Activated CD4-positive, alpha-beta T cell treated with anti-CD3 and anti-CD28 coated beads, Interleukin-2, amount 50 U/mL, for 1 hour (primary cell): ENCODE measurements at places on chromosomes 16 and 17.

GRCh38 chr17:38559051-38559879 is 46.5 kb downstream of the SRCIN1 start:
- DNase-seq = peak; percentile 88

GRCh38 chr16:86934581-86935375 is 356.4 kb downstream of the FOXL1 start:
- no peak for DNase-seq

DNA sequence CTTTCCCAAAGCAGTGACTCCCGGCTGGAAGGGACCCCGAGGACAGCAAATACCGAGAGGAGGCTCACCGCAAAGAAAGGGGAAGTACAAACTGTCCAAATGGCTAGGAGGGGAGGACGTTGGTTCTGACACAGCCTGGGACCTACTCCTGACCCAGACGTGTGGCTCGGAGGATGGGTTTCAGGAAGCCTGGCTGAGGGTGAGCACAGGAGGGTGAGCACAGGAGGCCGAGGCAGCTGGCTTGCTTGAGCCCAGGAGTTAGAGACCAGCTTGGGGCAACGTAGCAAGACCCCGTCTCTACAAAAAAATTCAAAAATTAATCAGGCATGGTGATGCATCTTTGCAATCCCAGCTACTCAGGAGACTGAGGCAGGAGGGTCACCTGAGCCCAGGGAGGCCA is 83.2 kb downstream of the C16orf78 start:
- DNase-seq = no peak

DNA sequence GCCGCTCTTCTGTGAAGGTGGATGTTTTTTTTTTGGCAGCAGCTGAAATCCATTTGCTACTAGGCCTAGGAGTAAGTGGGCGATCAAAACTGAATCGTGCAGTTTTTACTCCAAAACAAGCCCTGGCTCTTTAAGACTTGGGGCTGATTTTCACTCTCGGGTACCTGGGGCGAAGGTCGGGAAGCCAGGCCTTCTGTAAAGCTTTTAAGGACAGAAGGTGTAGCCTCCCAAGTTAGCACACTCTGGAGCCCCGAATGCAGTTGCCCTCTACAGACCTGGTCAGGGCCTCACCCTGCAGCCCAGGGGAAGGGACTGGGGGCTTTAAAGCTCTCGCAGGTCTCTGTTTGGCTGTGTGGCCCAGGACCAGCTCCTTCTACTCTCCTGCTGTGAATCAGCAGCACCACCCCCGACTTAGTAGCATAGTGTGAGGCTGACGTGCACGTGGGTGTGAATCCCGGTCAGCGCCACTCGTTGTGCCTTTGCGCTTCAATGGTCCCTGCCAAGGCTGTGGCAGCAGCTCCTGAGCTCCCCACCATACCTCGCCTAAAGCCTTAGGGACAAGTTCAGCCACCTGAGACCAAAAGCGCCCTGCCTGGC is 49.9 kb downstream of the TMEM235 start:
- no peak for DNase-seq

- DNase-seq = peak; percentile 59
Measured at GRCh38 chr17:42554250-42555121, 1.8 kb downstream of the HSD17B1 start.

- no peak for DNase-seq
Measured at GRCh38 chr17:77585142-77585860, 373.2 kb upstream of the TNRC6C start.

DNA sequence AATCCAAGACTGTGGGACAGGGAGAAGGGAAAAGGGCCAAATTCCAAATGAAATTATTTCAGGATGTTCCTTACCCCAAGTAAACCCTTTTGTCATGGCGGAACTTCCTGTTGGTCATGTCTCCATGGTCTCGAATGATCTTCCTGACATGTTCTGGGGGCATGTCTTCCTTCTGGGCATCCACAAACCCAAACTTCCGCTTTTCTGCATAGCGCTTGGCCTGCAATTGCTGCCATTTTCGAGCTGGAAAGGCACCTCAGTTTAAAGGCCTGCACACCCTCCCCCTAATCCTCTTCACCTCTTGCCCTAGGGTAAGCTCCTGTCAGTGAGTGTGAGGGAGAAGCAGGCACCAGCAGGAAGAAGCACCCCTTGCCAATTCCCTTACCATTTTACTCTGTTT is 1.2 kb downstream of the PRPF8 start:
- no peak for DNase-seq

DNA sequence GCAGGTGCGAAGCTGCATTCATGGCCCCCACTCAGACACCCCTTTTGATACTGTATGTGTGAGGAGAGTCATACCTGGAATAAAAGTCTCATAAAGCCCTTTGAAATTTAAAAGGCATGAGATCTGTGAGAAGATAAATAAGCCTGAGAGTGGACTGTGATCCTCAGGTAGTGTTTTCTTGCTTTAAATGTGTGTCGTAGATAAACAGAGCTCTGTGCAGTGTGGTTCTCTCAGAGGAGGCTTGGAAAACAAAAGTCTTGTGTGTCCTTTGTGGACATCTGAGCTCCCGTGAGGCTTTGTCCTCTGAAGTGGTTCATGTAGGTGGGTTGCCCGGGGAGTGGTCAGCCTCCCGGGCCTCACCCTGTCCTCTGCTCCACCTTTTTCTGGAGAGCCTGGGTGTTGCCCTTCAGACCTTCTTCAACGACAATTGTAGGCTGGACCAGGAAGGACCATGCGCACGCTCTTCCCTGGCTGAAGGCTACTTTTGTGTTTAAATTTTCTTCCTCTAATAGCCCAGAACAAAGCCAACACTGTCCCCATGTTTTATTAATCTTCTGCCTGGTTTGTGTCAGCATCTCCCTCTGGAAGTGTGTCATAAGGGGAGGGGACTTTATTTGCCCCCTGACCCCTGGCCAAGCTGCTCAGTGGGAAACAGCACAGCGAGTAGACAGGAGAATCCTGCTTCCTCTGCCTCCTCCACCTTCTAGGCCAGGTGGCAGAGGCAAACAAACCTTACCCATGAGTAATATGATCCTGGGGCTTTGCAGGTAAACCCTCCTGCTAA is 151.2 kb downstream of the MSI2 start:
- DNase-seq = no peak

- DNase-seq = no peak
Measured at GRCh38 chr16:48560692-48561091, 49.3 kb downstream of the N4BP1 start.

- DNase-seq = no peak
Measured at GRCh38 chr16:15548482-15548891, 94.5 kb downstream of the MARF1 start.

DNA sequence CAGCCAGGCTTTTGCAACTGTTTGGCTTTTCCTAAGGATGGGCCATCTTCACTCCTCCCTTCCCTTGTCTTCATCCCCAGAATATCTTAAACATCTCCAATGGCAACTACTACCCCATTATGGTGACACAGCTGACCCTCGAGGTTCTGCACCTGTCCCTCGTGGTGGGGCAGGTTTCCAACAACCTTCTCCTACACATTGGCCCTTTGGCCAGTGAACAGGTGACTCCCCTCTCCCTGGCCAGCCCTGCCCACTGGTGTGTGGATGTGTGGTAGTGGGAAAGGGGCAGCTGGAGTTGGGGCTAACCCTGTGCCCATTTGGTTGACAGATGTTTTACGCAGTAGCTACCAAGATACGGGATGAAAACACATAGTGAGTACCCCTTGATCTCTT is 4.7 kb downstream of the TMEM106A start:
- no peak for DNase-seq

DNA sequence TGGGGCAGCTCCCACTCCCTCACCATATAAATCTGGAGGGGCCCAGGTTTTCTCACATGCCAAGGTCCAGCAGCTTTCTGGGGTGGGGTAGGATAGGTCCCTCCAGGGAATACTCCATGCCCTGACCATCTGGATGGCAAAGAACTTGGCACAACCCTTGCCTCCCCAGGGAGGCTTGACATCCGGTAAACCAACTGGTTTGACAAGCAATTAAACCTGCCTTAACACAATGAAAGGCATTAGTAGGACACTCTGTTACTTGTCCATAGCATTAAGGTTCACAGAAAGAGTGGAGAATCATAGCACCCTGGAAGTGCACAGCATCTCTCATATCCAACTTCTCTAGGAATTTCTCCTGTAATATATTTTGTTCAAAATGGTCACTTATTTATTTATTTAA is 63.9 kb upstream of the MAF start:
- DNase-seq = no peak

DNA sequence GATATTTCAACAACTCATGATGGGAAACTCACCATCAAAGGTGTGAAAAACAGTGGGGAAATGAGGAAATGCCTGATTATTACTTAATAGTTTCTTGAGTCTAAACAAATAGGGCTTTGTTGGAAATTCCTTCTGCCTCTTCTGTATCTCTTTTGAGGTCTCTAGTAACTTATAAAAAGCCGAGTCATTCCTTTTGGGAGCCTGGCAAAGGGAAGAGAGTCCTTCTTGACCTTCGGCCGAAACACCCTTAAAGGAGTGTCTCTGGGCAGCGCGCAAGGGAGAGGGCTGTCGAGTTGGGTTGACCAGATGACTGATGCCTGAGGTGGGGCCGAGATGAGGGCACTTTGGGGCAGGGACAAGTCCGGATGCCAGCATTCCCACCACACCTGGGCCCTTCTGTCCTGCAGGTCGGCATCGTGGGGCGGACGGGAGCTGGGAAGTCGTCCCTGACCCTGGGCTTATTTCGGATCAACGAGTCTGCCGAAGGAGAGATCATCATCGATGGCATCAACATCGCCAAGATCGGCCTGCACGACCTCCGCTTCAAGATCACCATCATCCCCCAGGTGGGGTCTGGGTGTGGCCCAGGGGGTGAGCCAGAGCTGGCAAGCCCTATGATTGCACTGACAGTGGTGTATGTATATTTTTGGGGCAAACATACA is 89.2 kb downstream of the ABCC6 start:
- DNase-seq = no peak

DNA sequence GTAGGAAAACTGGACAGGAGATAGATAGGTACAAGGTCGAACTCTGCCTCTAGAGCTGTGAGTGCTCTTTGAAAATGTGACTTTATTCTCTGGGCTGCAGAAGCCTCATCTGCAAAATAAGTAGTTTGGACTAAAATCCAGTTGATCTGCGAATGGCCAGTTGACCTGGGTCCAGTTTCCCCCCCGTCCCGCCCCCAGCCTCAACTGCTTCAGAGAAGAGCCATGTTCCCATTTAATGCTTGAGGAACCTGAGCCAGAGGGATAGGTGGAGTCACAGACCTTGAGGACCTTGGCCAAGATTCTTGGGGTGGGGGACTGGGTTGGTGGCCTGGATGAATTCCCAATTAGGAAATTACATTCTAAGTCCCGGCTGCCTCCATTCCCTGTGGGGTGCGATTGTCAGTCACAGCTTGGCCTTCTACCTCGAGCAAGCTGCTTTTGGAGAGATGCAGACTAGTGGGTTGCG is 14.1 kb downstream of the TBX2 start:
- DNase-seq = no peak

GRCh38 chr17:76005263-76006149 is 4.9 kb downstream of the CDK3 start:
- peak; percentile 80 for DNase-seq

GRCh38 chr16:78069913-78070312 is 29.5 kb upstream of the WWOX start:
- no peak for DNase-seq

GRCh38 chr17:33369876-33370275 is 76.8 kb upstream of the ASIC2 start:
- no peak for DNase-seq

GRCh38 chr17:72193391-72194106 is 72.7 kb downstream of the SOX9 start:
- no peak for DNase-seq

DNA sequence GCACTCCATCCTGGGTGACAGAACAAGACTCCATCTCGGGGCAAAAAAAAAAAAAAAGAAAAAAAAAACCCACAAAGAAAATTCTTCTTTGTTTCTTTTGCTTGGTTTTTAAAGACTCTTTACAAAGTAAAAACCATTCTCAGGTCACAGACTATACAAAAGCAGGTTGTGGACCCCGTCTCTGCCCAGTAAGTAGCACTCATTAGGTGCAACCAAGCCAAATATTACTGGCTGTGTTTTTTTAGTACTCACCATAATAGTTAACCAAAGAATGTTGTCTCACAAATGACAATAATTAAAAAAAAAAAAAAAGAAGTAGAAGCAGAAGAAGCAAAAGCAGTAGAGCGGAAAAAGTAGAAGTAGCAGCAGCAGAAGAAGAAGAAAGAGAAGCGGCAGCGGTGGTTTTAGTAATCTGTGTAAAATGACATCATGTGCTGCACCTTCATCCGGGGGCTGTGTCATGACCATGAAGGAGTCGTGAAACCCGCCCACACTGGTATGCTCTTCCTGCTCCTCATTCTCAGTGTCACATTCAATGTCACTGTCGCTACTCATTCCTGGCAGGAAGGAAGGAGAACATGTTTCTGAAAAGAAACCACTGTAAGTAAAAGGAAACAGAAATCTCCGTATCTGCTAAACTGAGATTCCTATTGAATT is 105.4 kb downstream of the TRIM37 start:
- peak; percentile 59 for DNase-seq

DNA sequence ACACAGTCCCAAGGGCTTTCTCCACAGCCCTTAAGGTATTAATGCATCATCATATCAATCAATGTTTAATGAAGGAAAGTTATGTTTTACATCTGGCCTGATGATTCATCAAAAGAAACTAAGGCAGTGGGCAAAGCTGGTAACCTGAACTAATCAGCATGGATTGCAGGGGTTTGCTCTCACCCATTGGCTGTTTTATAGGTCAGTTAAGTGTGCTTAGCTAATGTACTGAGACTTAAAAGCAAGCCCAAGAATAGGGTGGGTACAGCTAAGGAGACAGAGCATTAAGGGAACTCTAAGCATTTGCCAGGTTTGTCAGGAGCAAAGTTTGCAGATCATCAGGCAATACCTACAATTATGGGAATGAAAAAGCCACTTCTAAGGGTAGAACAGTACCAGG is 1247.6 kb downstream of the CDH8 start:
- no peak for DNase-seq

GRCh38 chr16:74304164-74304834 is 7.7 kb downstream of the PSMD7 start:
- no peak for DNase-seq
